ENCODE measurements at places on chromosomes 2 and 18.

- no peak for DNase-seq
Measured at GRCh38 chr18:61984349-61984748, 91.5 kb upstream of the RNF152 start.

GRCh38 chr2:218648088-218648786 is 11.2 kb downstream of the ZNF142 start:
- peak; percentile 52 for DNase-seq

GRCh38 chr2:56077359-56077915 is 106.4 kb upstream of the CCDC85A start:
- peak; percentile 8 for DNase-seq

DNA sequence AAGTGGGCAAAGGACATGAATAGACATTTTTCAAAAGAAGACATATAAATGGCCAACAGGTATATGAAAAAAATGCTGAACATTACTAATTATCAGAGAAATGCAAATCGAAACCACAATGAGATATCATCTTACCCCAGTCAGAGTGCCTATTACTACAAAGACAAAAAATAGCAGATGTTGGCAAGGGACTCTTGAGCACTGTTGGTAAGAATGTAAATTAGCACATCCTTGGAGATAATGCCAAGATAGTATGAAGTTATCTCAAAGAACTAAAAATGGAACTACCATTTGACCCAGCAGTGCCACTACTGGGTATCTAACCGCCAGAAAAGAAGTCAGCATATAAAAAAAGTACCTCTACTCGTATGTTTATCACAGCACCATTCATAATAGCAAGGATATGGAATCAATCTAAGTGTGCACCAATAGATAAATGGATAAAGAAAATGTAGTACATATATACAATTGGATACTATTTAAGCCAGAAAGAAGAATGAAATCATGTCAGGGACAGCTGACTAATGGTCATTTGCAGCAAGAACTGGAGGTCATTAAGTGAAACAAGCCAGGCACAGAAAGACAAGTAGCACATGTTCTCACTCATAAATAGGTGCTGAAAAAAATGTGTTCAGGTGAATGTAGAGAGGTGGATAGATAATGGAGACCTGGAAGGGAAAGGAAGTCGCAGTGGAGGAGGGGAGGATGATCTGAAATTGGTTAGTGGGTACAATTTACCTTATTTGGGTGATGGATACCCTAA is 141.7 kb upstream of the B3GNT2 start:
- no peak for DNase-seq

- DNase-seq = no peak
Measured at GRCh38 chr2:190320696-190321095, 1.1 kb upstream of the HIBCH start.

All from neural crest cell (in vitro differentiated cells).